Naive thymus-derived CD4-positive, alpha-beta T cell (primary cell): ENCODE measurements at places on chromosomes 7 and 10.
A peak's percentile ranks its signal among the peaks of the same experiment; 100 is the strongest.

- DNase-seq: no peak
These were observed 50.1 kb downstream of the VWC2 start for GRCh38 chr7:49823566-49823965.

- no peak for DNase-seq
These were observed 29.1 kb downstream of the TMEM130 start for GRCh38 chr7:98840722-98841121.

- no peak for DNase-seq
These were observed 66.7 kb downstream of the HHEX start for GRCh38 chr10:92756201-92757065.

GRCh38 chr7:38323156-38323555, 49.7 kb upstream of the TARP start:
- DNase-seq: no peak

DNA sequence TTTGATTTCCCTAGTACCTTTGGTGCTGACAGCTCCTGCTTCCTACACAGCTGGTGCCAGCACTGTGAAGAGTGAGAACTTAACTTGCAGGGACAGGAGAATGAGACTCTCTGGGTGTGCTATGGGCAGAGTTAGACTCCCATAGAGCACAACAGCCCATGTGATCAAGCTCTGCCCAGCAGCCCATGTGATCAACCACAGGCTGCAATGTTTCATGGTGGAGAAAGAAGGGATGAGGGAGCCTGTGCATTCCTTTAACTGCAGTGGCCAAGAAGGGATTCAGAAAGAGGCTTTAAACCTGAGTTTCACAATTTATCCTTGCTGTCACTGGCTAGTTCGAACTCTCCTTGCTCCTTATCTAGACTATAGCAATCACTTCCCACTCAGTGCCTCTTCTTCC, 10.0 kb upstream of the MEST start:
- DNase-seq: no peak

DNA sequence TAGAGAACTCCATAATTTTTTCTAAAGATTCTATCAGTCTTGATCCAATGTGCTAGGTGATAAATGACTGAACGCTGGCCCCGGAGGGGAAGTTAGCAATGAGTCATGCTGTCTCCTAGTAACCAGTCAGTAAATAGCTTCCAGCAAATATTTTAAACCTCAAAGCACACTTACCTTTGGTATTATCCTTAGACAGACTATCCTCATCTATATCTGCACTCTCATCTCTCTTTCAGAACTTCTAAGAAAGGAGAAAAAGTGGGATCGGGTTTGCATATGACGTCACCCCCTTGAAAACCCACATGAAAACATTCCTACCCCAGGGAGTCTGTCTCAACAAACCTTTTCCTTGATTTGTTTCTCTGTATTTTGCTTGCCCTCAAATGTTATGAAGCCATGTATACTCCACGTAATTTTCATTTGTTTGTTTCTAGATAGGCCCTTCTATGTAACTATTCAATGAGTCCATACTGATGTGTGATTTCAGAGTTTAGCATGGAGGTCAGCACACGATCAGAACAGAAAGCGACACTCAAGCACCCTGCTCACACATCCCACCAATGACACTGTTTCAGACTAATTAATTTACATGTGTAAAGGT, 174.9 kb upstream of the NRP1 start:
- DNase-seq: no peak

GRCh38 chr7:106047184-106047583, 64.9 kb downstream of the SYPL1 start:
- DNase-seq: no peak

GRCh38 chr7:91424371-91424770, 160.1 kb downstream of the FZD1 start:
- no peak for DNase-seq

- DNase-seq: no peak
These were observed 545 bp downstream of the NACAD start for GRCh38 chr7:45088146-45088701.

DNA sequence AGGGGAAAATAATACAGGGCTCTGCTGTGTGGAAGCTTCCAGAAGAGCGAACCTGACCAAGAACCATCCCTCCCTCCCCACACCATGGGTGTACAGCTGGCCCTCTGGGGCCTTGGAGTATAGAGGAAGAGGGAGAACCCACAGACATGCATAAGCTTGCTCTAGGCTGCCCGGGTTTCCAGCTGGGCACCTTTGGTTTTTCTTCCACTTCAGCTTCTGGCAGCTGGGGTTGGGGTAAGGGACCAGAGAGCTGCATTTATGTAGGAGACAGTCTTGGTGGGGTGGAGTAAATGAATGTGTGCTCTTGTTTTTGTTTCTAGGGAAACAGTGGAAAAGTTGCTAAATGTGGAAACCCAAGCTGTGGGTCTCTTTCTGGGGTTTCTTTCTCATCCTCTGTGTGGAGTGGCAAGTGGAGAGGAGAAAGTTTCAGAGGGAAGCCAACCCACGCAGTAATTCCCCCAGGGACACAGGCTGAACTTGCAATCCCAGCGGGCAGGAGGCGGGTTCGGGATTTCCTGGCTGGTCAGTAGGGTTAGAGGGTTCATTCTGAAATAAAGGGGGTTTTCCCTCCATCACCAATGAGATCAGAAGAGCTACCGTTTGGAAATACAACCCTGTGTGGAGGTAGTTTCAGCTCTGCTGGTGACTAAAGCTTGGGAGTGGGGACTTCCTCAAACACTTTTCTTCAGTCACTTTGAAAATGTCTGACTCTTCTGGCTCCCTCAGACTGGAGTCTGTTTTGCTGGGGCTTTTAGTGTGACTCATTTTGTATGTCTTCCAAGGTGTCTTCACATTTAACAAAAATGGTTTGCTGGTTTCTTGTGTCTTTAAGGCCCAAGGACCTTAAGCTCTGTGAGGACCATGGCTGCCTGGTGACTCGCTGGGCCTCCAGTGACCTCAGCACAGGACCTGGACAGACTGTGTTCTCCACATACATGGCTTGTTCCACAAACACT, 22.2 kb upstream of the SRGN start:
- DNase-seq: no peak

DNA sequence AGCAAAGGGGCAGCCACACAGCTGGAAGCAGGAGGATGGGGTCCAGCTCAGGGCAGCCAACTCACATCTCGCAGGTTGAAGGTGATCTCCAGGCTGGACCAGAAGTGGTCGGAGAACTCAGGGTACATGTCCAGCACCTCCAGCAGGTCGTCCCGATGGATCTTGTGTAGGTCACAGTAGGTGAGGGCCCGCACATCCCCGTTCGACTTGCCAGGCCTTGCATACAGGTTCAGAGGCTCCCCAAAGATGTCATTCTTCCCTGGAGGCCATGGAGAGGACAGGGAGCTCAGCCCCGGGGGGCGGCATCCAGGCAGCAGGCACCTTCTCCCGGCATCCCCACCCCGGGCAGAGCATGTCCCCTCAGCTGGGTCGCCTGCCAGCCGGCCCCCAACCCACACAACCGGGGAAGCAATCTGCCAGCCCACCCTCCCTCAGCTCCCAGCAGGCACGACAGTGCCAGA, 29.3 kb downstream of the KCNH2 start:
- DNase-seq: no peak

GRCh38 chr10:558891-559766, 130.3 kb downstream of the DIP2C start:
- no peak for DNase-seq

DNA sequence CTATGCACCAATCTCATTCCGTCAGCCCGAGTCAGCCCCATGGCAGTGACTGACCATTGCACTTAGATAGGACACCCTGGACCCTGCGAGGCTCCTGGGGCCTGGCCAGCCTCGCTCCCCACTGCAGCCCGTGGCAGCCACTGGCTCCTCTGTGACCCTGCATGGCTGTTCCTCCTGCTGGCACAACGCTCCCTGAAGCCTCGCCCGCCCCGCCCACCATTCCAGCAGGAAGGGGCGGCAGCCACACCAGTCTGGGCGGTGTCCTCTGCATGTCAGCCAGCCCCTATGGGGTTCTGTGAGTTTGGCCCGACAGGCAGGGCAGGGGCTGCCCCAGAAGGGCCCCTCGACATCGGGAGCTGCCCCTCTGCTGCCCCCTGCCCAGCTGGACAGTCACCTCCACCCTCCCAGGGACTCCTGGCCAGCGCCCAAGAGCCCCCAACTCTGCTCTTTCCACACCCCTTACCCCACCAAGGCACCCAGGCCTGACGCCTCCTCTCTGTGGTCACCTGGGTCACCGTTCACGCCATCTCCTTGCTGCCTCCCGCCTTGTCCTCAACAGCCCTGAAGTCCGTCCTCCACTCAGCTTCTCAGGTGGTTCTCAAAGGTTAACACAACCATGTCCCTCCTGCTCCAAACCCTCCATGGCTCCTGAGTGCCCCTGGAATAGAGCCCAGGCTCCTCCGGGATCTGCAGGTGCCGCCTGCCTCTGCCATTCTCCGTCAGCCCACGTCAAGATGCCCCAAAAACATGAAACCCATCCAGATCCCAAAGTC, 103.5 kb downstream of the MICALL2 start:
- DNase-seq: no peak

DNA sequence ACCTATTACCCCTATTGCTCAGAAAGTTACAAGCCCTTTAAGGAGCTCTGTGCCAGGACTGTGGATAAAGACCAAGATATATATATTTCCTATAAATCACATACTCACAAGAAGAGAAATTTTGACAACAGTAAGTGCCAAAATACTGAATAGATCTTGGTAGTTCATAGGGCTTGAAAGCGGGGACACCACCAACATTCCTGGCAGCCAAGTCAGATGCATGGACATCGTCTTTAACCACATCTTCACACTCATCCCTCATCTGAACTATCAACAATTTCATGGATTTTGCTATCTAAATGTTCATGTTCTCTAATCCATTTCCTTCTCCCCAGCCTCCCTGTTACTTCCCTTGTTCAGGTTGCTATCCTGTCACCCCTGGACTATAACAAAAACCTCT, 67.5 kb upstream of the LRRC17 start:
- no peak for DNase-seq

DNA sequence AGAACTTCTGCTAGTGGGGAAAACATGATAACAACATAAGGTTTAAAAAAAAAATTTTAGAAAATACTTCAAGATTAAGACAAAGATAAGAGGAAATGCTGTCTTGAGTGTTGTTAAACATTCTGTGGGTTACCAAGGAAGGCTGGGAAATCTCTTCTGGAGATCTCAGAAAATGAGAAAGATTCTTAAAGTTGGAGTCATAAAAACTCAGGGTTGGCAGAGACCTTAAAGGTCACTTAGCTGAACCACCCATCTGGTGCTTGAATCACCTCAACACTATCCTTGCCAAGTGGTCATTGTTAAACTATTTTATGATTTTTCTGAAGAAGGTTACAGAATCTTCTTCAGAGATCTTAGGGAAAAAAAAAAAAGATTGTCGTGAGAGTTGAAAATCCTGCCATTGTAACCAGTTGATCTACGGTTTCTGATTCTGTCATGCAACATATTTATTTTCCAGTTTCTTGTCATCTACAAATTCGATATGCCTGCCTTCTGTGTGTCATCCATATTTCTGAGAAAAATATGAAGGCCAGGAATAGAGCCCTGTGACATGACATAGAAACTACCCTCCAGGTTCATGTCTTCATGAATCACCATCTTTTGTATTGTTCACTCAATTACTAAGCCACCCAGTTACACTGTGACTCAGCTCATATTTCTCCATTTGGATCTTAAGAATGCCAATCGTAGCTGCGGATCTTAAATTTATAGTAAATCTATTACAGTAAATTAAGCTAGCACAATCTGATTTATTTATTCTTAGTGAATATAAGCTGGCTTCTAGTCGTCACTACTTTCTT, 179.2 kb downstream of the ST7 start:
- DNase-seq: no peak

DNA sequence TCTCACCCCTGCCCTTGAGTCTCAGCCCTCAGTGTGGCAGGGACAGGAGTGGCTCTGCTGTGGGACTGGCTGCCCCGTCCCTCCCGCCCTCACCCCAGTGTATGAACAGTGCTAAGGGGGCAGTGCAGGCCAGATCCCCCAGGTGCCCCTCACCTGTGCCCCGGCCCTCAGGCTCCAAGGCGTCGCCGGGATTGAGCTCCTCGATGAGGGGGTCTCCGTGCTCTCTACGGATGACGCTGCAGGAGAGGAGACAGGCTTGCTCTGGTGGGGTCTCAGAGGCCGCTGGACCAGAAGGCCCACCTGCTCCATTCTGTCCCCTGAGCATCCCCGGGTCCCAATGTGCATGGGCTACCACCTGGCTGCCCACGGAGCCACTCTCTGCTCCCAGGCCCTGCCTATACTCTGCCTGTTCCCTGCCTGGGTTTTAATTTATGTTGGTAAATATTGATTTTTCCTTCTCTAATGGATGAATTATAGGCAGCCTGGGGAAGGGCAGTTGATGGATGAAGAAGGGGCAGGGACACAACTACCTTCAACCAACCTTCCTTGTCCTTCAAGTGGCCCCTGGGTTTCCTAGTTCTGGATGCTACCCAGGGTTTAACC, 47.2 kb downstream of the GOLGA7B start:
- DNase-seq: no peak

- no peak for DNase-seq
These were observed 95.0 kb downstream of the ST7 start for GRCh38 chr7:117048114-117048866.

DNA sequence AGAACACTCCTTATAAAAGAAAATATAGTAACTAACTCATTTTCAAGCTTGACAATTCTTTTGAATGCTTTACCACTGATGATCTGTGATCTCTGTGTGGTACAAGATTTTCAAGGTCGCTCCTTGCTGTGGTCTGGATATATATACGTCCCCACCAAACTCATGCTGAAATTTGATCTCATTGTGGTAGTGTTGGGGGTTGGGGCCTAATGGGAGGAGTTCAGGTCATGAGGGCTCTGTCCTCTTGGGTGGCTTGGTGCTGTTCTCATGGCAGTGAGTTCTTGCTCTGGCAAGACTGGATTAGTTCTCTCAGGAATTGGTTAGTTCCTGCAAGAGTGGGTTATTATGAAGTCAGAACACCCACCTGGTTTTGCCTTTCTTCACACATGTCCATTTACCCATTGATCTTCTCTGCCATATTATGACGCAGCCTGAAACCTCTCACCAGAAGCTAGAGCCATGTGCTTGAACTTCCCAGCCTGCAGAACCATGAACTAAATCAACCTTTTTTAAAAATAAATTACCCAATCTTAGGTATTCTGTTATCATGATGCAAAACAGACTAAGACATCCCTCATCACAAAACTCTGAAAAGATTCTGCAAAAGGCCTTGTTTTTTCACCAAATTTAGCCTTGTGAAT, 8.3 kb upstream of the EDRF1 start:
- DNase-seq: no peak

GRCh38 chr7:130274983-130275591, 8.4 kb downstream of the CPA2 start:
- no peak for DNase-seq

GRCh38 chr10:72087969-72088888, at the start of gene SPOCK2:
SPOCK2 (minus strand) TSS chr10:72088551; CDS start chr10:72088328, 223 bp downstream.
- peak; percentile 60 for DNase-seq

DNA sequence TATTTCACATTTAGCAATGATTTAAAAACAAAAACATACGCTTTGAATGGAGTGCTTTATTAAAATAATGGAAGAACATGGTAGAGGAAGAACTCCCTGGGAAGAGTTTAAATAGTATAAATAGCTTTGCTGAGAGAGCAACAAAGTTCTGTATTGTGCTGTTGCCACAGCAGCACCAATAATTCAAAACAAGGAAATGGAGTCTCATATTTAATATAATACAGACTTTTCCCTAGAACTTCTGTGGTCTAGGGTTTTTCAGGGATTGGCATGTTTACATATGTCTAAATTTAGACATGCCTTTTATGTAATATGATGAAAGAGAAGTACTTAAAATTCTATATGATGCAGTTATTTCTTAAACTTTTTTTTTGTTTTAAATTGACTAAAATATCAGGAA, 217.2 kb upstream of the HDAC9 start:
- no peak for DNase-seq
